ENCODE measurements at places on chromosomes 1 and 21. TPM values are rescaled to one million over a fixed set of nuclear protein-coding genes. Genes with fewer than 3 reads are reported as not detected.

GRCh38 chr1:241736387-241736786 lies 84.3 kb downstream of the WDR64 start:
- no peak for DNase-seq

Gene FCRL6
- polyA plus RNA-seq, result 0.38 TPM

DNA sequence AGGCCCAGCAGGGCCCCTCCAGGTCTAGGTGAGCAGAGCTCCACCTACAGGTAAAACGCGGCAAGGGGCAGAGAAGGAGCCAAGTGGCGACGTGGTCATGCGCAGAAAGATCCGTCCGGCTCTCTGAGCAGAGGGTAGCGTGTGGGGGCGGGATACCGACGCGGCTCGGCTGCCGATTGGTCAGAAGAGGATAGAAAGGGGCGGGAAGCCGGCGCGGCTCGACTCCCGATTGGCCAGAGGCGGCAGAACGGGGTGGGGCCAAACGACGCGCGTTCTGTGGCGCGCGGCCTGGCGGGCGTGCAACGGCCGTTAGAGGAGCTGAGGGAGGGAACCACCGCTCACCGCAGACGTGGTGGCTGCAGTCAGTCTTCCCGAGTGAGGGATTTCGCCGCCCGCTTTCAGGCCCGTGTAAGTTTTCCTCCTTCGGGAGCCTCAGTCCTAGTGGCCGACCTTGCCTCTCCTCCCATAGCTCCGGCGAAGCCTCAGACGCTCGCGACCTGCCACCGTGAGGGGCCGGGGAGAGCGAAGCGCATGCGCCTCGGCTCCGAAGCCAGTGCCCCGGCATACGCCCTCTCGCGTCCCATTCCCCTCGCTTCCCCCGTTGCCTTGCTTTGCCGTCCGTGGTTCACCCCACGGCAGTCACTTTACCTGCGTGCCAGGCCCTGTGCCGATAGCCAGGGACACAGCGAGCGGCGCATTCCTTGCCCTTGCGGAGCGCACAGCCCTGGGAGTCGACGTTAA lies at the start of gene CEP85:
TSS of gene CEP85 (plus strand) at position 298 of the 741 bp plus-strand sequence. CDS start 5,584 bp downstream, outside the sequence.
- peak; percentile 97 for DNase-seq

GRCh38 chr1:36540056-36540455 lies 57.3 kb upstream of the CSF3R start:
- no peak for DNase-seq

- DNase-seq, result no peak
Measured at GRCh38 chr1:245091818-245092637, 62.8 kb upstream of the KIF26B start.

Gene CHODL
- polyA plus RNA-seq, result 4.5 TPM

- DNase-seq, result no peak
Measured at GRCh38 chr21:20377250-20377649, 621.0 kb upstream of the NCAM2 start.

DNA sequence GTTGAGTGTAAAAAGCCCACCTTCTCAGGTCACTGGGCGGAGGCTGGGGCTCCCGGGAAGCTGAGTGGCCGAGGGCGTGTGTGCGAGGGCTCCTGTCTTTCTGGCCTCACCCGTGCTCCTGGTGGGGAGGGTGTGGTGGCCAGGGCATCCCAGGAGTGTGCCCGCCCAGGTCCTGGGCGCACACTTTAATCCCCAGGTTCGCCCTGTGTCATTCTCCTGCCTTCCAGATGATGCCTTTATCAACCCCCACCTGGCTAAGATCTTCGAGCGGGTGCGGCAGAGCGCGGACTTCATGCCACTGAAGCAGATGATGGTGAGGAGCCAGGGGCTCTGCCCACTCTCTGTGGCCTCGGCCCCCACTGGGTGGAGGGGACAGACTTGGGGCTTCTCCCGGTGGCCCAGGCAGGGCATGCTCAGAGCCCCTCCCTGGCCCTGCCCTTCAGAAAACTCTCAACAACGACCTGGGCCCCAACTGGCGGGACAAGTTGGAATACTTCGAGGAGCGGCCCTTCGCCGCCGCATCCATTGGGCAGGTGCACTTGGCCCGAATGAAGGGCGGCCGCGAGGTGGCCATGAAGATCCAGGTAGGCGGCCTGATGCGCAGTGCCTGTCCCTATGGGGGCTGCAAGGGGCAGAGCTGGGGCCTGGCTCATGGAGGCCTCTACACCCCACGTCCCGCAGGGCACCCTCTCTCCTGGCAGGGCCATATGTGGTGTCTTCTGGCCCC lies 42.5 kb downstream of the COQ8A start:
- no peak for DNase-seq

Gene SPEN
- 71.4 TPM for polyA plus RNA-seq

Gene SMG7
- polyA plus RNA-seq, result 64.5 TPM

GRCh38 chr1:235865565-235866204 lies 1.0 kb downstream of the LYST start:
- no peak for DNase-seq

DNA sequence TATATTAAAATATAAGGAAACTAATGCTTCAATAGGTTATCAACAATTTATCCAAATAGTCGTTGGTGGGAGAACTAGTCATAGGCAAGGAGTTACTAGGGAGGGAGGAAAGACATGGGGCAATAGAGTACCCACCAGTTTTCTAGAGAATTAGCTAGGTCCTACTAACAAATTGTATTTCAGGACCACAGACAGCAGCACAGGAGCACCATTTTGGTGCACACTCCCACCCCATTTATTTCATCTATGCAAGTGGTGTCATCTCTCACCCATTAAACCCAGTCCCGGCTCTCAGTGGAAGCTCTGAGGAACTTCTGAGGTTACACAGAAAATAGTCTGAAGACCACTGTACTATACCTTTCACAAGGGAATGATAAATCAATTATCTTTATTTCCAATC lies 89.0 kb upstream of the BCAR3 start:
- DNase-seq, result no peak

Gene SPRR2G
- not detected for polyA plus RNA-seq

Gene IQCC
- polyA plus RNA-seq, result 8.7 TPM

GRCh38 chr1:167168424-167168823 lies 52.3 kb upstream of the POU2F1 start:
- no peak for DNase-seq

Gene BNIPL
- polyA plus RNA-seq, result 11.3 TPM

Measured in left lung (tissue), 14 donors.